ENCODE measurements at places on chromosomes 12 and 14.

DNA sequence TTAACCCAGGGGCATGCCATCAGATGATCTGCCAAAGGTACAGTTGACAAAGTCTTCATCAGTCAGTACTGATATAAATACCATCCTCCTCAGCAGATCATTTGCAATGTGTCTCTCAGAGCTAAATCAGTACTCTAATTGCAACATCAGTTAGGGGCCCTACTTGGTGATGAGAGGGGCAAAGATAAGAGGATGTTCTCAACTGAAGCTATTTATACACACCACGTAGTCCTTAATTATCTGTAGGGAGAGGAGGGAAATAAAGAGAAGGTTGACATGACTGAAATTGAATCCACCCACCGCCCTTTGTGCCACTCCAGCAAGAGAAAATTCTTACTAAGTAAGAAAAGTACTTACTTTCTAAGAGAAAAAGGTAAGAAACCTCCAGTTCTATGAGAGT is 157.8 kb upstream of the NUDT4 start:
- DNase-seq, result no peak

DNA sequence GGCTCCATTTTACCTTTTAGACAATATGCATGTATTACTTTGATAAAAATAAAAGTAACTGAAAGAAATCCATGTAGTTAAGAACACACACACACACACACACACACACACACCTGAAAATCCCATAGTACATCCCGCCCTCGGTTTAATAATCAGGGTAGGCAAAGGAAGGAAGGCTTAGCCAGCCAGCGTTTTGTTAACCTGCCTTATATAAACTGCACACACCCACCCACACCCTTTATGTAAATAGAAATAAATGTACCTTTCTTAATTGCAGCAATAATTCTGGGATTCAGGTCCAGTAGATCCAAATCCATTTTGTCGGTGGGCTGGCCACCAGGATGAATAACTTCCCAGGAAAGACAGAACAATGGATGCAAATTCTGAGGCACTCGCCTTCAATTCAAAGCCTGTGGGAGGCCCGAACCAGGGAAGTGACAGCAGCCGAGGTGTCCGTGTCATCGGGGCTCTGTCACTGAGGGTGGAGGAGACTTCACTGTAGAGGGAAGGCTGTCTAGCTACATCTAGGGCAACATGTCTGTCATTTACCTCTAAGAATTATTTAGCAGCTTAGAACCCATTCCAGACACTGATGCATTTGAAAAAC is 4.4 kb downstream of the XRCC3 start:
- no peak for DNase-seq

DNA sequence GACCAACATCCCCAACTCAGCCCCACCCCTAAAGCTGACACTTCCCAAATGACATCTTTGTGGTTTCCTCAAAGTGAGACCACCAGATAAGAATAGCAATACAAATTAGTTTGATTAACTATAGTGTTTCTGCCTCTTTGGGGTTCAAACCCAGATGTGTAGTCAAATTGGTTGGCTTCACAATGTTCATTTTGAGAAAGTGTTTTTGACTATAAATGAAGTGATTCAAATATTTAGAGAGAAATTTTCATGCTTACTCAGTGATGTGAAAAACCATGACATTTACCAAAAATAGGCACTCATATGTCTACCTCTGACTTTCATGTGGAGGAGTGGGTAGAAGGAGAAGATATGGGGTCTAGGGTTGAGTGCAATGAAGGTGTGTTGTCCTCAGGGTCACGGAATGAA is 218.4 kb downstream of the BCAT1 start:
- DNase-seq, result no peak

GRCh38 chr12:2266666-2267620 is 214.2 kb downstream of the CACNA1C start:
- no peak for DNase-seq

DNA sequence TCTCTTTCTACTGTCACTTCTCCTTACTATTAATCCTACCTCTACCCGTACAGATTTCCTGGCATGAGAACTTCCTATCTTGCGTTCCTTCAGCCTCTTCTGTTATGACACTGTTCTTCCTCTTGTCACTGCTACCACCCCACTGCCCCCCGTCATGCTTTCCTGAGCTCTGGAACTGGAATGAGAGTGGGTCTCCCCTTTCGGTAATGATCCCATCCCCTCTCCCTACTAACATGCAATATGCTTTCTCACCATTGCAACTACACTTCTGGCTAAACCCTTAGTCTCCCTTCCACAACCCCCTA is 4.9 kb upstream of the AP1G2 start:
- no peak for DNase-seq

- no peak for DNase-seq
Measured at GRCh38 chr12:34236073-34236472, 213.8 kb downstream of the ALG10 start.

GRCh38 chr14:105126981-105127329 is 41.6 kb downstream of the JAG2 start:
- no peak for DNase-seq

DNA sequence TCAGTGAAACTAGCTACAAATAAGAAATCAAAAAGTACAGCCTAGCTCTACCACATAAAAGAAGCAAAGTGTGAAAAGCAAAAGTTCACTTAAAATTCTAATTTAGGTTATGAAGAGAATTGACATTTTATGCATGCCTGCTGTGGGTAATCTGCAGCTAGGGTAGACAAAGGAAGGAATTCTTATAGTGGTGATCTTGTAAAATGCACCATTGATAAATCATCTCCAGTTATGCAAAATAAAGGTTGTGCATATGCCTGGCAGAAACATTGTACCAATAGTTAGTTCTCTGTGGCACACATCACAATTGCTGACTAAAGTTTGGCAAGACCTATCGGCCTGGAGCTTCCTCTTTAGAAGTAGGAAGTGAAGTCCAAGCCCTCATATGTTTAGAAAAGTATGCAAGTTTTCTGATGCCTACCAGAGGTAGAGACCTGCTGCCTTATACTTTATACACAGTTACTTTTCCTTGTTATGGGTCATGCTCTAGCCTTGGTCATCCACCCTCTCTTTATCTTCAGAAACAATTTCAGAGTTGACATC is 78.3 kb downstream of the TSHR start:
- no peak for DNase-seq

- DNase-seq, result no peak
Measured at GRCh38 chr14:66239589-66239988, 246.6 kb upstream of the CCDC196 start.

DNA sequence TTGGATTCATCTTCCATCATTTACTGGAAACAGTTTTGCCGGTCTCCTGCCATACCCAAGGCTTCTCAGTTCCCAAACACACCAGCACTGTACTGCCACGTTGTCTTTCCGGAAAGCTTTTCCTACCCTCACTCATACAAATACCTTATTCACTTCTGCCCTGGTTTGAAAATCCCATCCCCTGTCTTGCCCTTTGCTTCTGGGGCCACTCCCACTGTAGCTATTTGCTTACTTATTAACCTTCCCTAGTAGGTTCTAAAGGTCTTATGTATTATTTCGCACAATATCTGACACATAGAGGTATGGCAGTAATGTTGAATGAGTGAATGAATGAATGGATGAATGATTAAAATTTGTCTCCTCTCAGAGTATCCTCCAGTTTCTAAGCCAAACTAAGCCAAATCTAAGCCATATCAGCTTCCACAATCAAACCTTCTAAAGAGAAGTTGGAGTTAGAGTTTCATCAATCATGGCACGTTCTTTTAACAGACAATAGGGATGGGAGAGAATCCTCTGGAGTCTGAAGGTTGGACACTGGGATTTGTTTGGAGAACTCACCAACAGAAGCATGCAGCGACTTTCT is 18.6 kb downstream of the TSPAN8 start:
- DNase-seq, result no peak

- no peak for DNase-seq
Measured at GRCh38 chr12:80625901-80626300, 81.5 kb upstream of the MYF6 start.

DNA sequence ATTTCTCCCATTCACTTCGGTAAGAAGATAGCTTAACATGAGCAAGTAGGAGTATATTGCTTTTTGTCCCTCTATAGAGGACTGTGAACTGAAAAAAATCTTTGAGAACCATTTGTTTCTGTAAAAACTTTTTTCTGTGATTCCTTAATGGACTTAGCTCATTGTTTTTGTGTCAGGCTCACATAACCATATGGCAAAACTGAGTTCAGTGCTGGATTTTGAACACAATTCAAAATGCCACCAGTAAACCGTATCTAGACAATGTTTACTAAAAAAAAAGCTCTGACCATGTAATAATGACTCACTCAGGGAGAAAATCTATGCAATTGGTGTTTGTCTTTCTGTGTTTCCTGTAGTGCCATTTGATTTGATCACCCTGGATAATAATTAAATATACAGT is 5.2 kb downstream of the TRHDE start:
- DNase-seq, result no peak

All from GM04503 (cell line).